Lung microvascular endothelial cell (primary cell): ENCODE measurements at places on chromosomes 7 and 10. TPM values are rescaled to one million over a fixed set of nuclear protein-coding genes. Genes with fewer than 3 reads are reported as not detected.

DNA sequence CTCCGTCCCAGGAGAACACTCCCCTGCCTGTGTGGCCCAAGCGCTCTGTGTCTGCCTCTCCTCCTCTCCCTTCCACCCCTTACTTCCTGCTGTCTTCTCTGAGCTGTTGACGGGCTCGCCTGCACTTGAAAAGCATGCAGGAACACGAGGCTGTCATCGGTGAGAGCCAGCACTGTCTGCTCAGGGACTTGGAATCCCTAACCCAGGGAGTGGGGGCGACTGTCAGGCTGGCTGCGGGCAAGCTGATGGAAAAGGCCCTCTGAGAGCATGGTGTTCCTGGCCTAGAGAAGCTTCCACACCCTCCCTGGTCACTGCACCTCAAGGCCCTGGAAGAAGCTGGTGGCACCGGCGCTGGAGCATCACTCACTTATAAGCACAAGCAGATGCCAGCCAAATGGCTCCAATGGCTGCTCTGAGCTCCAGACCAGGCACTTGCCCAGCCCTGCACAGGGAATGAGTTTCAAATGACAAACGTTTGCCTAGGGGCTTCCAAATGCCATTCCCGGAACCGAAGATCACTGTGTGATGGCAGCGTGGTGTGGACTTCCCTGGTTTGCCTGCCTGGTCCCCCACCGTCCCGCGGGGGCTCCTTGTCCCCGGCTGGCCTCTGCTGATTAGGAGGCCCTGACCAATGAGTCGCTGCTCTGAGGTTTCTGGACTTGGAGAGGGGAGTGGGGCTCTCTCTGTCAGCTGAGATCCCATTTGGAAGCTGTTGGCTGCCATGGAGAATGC lies 56.7 kb upstream of the EBF3 start:
- no peak for DNase-seq

DNA sequence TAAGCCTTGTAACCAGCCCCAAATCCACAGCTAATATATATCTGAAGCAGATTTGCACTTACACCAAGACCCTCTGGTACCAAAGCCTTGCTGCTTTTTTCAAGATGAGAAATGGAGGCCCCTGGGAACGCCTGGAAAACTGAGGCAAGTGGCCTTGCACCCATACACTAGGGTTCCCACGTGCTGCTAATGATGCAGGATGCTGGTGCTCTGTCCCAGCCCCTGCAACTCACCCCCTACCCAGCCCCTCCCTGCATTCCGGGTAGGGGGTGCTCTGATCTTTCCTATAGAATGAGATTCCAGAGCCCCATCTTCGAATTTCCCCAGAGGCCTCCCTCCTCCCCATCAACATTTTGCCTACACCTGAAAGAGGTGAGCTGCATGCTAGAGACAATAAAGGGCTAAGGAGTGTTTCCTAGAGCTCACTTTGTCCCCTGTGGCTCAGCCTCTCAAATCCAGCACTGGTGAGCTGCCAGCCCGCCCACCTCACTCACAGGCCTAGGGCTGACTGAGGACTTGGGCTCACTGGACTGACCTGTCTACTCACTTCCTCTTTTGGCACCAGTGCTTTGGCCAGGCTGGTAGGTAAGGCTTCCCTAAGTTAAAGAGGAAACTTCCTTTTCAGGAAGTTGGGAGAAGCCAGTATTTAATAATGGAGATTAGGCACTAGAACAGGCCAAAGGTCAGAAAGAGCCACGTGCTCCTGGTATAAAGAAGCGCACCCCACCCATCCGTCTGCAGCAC lies 9.8 kb downstream of the RBP4 start:
- DNase-seq = no peak

DNA sequence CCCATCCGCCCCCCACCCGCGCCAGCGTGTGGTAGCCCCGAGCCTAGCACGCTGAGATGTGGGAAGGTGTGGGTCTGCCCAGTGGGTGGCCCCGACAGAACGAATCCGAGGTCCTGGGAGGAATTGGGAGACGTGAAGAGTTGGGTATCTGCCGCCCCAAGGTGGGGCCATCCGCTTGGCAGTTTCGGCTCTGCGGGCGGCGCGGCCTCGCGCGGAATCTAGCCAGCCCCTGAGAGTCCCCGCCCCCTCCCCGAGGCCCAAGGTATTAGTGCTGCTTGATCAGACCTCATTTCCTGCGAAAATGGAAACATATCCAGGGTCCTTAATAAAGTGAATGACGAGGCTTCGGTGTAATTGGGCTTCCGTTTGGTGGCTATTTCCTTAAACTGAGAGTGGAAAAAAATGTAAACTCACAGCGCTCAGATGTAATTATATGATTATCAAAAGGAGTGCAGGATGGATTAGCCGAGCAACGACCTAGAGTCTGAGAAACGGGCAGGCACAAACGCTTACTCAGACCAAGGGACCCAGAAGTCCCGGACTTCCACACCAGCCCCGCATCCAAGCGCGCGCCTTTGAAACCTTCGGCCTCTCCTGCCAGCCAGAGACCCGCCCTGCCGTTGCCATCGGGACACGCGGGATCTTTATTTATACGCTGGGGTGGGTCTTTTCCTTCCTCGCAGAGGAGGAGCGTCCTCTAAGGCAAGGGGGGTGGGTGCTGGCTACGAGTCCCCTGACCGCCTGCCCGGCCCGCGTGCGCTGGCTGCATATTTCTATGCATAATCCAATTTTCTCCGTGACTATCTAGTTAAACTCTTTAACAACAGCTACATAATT lies 12.8 kb downstream of the LBX1 start:
- DNase-seq = no peak

DNA sequence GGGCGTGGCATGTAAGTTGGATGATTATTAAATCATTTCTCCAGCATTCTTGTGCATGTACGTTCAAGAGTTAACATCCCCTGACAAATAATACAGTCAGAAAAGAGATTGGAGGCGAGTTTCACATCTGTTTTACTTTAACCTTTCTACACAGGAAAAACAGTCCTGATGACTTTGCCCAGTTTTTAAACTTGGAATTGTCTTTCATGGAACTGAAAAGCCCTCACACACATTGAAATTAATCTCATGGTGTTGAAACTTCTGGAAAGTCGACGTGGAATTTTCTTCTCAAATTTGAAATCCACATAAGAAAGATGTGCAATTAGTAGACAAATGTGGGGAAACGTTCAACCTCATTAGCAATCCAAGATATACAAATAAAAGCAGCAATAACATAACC lies 31.2 kb upstream of the ZNF438 start:
- DNase-seq = no peak

DNA sequence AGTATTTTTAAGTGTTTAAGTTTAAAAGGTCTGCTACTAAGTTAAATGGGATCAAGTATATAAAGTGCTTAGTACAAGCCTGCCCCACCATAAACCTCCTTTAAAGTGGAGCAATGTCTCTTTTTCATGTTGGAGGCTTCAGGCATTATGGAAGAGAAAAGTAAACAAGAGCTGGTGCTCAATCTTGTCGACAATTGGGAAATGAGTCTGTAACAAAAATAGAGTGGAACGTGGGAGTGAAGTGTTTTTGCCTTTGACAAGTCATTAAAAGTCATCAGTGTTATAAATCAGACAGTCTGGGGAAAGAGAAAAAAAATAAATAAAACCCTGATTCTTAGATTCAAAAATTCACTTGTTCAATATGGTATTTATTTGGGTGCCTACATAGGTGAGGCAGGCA lies 44.7 kb downstream of the DNAJC12 start:
- no peak for DNase-seq

GRCh38 chr7:23293500-23294073 lies 5.6 kb upstream of the MALSU1 start:
- DNase-seq = no peak

- no peak for DNase-seq
Observed at GRCh38 chr7:44707558-44708230, 41.0 kb upstream of the ZMIZ2 start.

DNA sequence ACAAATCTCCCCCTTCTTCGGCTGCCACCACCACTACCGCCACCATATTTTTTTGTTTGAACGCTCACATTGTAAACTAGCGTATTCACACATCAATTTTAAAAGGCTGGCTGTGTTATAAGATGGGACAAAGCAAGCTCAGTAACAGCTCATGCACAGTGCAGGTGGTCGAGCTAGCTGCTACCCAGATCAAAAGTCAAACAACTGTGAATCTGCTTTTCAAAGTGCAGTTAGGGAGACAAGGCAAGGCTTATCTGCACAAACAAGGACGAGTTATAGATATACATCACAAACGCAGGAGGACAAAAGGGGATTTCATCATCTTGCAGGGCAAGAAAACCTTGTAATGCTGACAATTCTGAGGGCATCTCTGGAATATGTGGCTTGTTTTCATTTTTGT lies 231.6 kb downstream of the VTI1A start:
- DNase-seq = no peak

DNA sequence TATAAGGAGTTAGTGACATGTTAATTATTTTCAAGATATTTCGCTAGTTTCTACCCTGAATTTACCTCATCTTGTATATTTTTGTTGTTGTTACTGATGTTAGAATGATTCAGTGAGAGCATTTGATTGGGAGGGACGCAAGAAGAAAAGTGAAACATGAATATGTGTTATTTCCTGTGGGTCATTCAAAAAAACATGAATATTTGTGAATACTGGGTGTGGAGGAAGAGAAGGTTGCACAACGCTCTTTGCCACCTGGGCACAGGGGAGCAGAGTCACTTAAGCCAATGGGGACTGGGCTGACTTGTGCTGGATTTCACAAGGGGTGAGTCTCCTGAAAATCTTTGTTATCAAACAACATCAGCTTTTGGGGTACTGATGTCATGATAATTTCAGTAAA lies 39.5 kb downstream of the AGK start:
- DNase-seq = peak; percentile 44

- no peak for DNase-seq
Observed at GRCh38 chr10:14407567-14407966, 76.8 kb upstream of the FRMD4A start.

The VAX1 gene
- total RNA-seq = not detected in 2 replicates

The CPSF4 gene
- 16.3 and 17.4 TPM in 2 replicates for total RNA-seq

The ANKIB1 gene
- total RNA-seq = 17.7 and 25.2 TPM in 2 replicates
